Large intestine (tissue), 12 donors: ENCODE measurements at places on chromosomes 4 and X. TPM values are rescaled to one million over a fixed set of nuclear protein-coding genes. Genes with fewer than 3 reads are reported as not detected.

GRCh38 chr4:163484906-163485305, 9.6 kb upstream of the TMA16 start:
- no peak overlapping the region for H3K4me3 ChIP-seq
- no peaks in the 10 kb centered on the region for H3K27me3 ChIP-seq
- no peaks in the 10 kb centered on the region for H3K36me3 ChIP-seq
- no peaks in the 10 kb centered on the region for H3K4me1 ChIP-seq
- H3K27ac ChIP-seq = no peak overlapping the region
- peak; percentile 12 for DNase-seq

- peak overlapping the region; percentile 10 for H3K4me3 ChIP-seq
- peaks cover 9% of the 10 kb centered on the region for H3K36me3 ChIP-seq
- peak overlapping the region; percentile 73 for H3K27ac ChIP-seq
- H3K27me3 ChIP-seq = no peaks in the 10 kb centered on the region
- peaks cover 15% of the 10 kb centered on the region for H3K4me1 ChIP-seq
- peak; percentile 86 for DNase-seq
Measured at GRCh38 chr4:102620697-102621497, 119.7 kb downstream of the NFKB1 start.

DNA sequence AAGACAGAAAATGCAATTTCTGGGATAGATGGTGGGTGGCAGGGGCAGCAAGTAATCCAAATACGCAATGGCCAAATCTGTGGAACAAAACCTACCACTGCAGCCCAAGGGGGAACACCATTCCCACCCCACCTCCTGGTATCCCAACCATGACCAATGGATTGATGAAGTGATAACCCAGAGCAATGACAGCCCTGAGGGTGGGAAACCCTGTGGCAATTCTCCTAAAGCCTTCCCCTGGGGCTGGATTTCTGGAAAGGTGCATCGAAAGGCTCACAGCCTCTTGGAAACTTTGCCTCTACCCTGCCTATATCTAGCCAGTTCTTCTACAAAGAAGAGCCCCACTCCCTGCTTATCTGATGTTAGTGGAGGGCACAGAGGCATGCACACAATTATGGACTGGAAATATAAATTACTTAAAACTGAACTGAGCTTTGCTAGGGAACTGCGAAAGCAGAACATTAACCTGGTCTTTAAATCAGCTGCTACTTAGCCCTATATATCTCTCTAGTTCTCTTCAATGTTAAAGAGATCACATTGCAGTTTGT, 59.9 kb upstream of the TXK start:
- no peak for DNase-seq
- H3K27ac ChIP-seq = no peak overlapping the region
- H3K27me3 ChIP-seq = no peaks in the 10 kb centered on the region
- H3K36me3 ChIP-seq = no peaks in the 10 kb centered on the region
- no peak overlapping the region for H3K4me3 ChIP-seq
- no peaks in the 10 kb centered on the region for H3K4me1 ChIP-seq

DNA sequence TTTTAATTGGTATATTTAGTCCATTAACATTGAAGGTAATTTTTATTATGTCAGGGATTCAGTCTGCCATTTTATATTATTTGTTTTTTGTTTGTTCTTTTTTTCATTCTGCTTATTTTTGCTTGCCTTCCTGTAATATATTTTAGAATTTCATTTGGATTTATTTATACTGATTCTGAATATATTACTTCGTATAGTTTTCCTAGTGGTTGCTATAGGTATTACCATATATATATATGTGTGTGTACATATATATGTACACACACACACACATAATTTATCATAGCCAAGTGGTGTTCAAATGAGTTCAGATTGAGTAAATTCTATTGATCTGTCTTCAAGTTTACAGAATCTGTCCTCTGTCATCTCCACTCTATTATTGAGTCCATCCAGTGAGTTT, 11.2 kb downstream of the CITED1 start:
- H3K4me3 ChIP-seq = no peak overlapping the region
- H3K27ac ChIP-seq = no peak overlapping the region
- H3K4me1 ChIP-seq = no peaks in the 10 kb centered on the region
- H3K36me3 ChIP-seq = no peaks in the 10 kb centered on the region
- no peak for DNase-seq

DNA sequence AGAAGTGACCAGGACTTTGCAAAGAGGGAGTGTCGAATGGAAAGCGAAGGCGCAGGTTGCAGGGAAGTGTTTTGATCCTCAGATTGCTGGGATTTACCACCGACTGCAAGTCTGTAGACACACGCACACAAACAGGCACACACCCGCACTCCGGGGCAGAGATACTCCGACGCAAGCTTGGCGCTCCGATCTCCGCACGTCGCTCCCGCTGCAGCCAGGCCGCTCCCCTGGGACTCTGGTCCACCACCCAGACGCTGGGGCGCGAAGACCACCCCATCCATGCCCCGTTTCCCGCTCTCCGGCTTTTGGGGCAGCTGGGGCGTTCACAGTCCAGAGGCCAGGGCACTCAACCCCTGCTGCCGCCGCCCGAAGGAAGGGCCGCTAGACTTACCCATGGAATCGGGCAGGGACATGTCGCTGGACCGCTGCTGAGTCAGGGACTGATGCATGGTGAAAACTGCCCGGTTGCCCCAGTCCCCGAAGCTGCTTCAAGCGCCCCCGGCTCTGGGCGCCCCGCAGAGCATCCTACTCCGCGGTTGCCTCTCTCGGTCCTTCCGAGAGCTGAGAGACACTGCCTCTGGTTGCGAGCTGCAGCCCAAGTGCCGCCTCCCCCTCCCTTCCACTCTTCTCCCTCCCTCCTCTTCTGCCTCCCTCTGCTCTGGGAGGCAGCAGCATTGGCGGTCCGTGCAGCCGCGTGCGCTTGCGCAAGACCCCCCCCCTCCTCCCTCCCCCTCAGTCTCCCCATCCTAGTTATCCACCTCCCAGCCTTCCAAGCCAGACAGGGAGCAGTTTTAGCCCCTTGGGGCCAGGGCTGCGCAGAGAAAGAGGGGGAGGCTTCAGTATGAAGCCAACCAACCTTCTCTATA, at the start of gene TMEM255A:
Gene TMEM255A (minus strand): TSS at position 601 of the 866 bp plus-strand sequence. CDS start 152 bp downstream, at position 449.
- H3K27me3 ChIP-seq = peaks cover 72% of the 10 kb centered on the region
- H3K27ac ChIP-seq = no peak within 1 kb of the TSS
- no peak for DNase-seq
- peaks cover 7% of the 10 kb centered on the region for H3K4me1 ChIP-seq
- H3K36me3 ChIP-seq = no peaks in the 10 kb centered on the region

DNA sequence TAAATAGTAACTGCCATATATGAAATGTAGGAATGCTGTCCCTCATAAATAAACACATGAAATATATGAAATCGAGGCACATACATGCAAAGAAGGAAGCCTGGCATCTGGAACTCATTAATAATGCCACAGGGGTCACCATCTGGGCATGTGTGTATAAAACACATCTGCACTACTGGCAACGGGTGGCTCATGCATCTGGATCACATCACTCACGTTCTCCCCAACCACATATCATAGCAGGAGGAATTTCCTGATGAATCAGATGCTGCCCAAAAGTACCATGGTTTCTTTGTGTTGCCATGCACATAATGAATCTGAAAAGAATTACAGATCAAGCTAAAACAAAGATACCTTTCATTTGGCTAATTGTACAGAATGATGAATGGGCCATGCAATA, 28.6 kb downstream of the RNF175 start:
- H3K27ac ChIP-seq = no peak overlapping the region
- no peaks in the 10 kb centered on the region for H3K4me1 ChIP-seq
- H3K27me3 ChIP-seq = no peaks in the 10 kb centered on the region
- H3K4me3 ChIP-seq = no peak overlapping the region

DNA sequence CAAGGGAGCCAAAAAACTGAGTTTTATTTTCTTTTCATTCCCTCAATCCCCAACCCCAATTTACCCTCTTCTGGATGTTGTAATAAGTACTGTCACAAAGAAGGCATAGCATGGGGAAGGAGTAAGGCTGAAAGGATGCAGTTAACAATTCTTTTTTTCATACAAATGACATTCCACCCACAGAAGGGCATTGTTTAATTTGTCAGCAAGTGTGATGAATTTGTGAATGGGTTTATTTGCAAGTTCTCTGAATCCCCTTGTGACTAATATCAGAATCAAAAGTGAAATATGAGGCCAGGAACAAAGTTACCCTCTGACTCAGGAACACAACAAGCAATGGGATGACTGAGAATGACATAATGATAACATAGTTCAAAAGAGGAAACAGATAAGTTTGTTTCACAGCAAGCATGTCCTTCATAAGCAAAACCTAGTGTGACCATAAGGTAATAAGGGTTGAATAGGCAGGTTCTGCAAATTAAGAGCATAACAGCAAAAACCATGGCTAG, 2.1 kb downstream of the GEMIN8 start:
- no peak overlapping the region for H3K4me3 ChIP-seq
- no peaks in the 10 kb centered on the region for H3K4me1 ChIP-seq
- H3K27me3 ChIP-seq = no peaks in the 10 kb centered on the region
- DNase-seq = no peak
- H3K27ac ChIP-seq = no peak overlapping the region

DNA sequence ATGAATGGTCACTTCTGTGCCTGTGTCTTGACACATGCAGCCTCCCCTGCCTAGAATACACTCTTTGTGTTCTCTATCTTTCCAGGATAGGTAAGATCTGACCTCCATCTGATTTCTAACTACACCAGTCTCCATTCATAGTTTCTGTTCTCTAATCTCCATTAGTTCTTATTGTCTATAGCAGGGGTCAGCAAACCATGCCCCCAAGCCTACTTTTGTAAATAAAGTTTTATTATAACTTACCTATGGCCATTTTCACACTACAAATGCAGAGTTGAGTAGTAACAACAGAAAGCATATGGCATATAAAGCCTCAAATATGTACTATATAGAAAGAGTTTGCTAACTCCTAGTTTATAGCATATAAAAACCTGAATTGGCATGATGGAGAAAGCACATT, 37.6 kb upstream of the H2AZ1 start:
- DNase-seq = no peak
- H3K36me3 ChIP-seq = no peaks in the 10 kb centered on the region
- no peak overlapping the region for H3K4me3 ChIP-seq
- no peak overlapping the region for H3K27ac ChIP-seq
- no peaks in the 10 kb centered on the region for H3K4me1 ChIP-seq
- H3K27me3 ChIP-seq = no peaks in the 10 kb centered on the region

DNA sequence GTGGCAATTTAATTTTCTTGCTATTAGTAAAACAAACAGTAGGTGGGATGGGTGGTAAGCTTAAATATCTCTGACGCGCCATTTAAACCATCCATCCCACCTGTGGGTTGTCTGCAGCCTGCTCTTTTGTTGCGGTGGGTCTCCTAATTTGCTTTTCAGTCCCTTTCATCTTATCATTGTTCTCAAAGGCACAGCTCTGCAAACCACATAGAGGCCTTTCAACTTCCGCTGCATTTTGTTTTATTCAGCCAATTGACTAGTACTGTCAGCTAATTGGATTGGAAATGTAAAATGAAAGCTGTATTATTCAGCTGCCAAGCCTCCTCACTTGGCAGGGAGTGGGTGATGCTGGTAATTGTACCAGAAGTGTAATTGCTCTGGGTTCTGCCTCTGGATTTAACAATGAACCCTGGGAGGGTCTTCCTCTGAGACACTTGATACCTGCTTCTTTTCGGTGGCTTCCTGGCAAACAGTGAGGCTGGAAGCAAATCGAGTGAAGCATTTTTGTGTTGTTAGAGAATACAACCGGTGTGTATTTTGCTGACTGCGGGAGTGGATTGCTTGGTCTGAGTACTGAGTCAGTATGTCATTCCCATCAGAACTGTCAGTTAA, 165.6 kb downstream of the FRAS1 start:
- no peaks in the 10 kb centered on the region for H3K27me3 ChIP-seq
- H3K27ac ChIP-seq = no peak overlapping the region
- H3K4me3 ChIP-seq = no peak overlapping the region
- DNase-seq = no peak
- H3K36me3 ChIP-seq = no peaks in the 10 kb centered on the region

DNA sequence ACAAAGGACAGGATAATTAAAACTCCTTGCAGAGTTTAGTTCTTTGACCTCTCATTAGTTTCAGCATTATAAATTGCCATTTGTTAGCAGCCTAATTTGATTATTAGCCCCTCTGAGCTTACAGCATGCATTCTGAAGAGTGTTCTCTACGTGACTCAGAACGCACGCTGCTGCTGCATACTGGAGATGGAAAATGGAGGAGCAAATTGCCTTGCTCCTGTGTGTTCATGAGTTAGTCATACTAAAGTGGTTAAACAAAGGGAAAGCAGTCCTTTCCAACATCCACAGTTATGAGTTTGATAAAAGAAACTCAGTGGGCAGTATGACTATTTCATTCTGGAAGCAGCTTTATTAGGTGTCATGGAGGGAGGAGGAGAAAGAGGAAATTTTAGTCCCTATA, 922.5 kb downstream of the RPA4 start:
- H3K4me1 ChIP-seq = no peaks in the 10 kb centered on the region
- no peak for DNase-seq
- H3K36me3 ChIP-seq = no peaks in the 10 kb centered on the region
- H3K27me3 ChIP-seq = no peaks in the 10 kb centered on the region
- H3K4me3 ChIP-seq = no peak overlapping the region

DNA sequence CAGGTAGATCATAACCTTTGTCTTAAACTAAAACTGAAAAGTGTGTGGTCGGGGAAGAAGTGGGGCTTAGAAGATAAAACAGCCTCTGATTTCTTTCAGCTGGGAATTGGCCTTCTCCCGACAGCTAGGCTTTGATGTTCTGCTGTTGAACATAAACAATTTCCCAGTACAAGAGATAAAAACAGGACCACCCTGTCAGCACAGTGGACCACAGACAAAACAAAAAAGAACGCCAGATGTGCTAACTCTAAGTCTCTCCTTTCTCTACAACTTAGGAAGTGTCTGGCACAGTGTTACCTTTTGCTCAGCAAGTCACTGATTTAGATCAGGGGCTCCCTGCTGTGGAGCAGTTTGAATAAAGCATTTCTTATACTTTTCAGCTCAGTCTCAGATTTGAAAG, 87.5 kb upstream of the UXT start:
- DNase-seq = no peak
- no peak overlapping the region for H3K27ac ChIP-seq
- no peaks in the 10 kb centered on the region for H3K36me3 ChIP-seq

DNA sequence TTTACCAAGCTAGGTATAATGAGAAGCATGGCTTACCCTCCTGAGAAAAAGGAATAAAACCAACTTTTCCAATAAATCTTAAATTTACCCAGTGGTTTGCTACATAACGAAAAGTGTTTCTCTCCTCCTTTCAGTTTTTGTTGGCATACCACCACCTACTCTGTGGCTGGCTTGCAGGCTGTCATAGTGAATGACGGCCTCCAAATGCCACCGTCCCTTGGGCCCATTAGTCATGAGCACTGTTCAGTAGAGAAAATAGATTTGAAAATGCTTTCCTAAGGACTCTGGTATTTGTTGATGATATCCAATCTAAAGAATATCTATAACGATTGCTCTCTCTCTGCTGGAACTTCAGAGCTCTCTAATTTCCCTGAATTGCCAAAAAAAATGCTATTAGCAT, 488.3 kb downstream of the MAGEE1 start:
- DNase-seq = no peak
- H3K36me3 ChIP-seq = no peaks in the 10 kb centered on the region
- no peak overlapping the region for H3K4me3 ChIP-seq
- no peak overlapping the region for H3K27ac ChIP-seq
- no peaks in the 10 kb centered on the region for H3K4me1 ChIP-seq

- H3K36me3 ChIP-seq = no peaks in the 10 kb centered on the region
- no peaks in the 10 kb centered on the region for H3K27me3 ChIP-seq
- H3K27ac ChIP-seq = no peak overlapping the region
- DNase-seq = no peak
Measured at GRCh38 chr4:58600290-58600689, 1490.1 kb upstream of the IGFBP7 start.

The NAP1L2 gene
- 1.9 TPM for polyA plus RNA-seq

The PABPC5 gene
- polyA plus RNA-seq = 1.9 TPM

The GPRASP2 gene
- 19.3 TPM for polyA plus RNA-seq

The NPNT gene
- 163 TPM for polyA plus RNA-seq

The GLOD5 gene
- polyA plus RNA-seq = 3.9 TPM

The HSD17B13 gene
- polyA plus RNA-seq = 0.49 TPM

The ARHGAP6 gene
- 5.1 TPM for polyA plus RNA-seq

The CSN1S1 gene
- not detected for polyA plus RNA-seq

The PDE5A gene
- polyA plus RNA-seq = 25.0 TPM

The GPR82 gene
- 1.4 TPM for polyA plus RNA-seq
